Myocyte (in vitro differentiated cells): ENCODE measurements at places on chromosomes 7 and 10. TPM values are rescaled to one million over a fixed set of nuclear protein-coding genes. Genes with fewer than 3 reads are reported as not detected.

GRCh38 chr10:103618575-103619423 lies 125.3 kb downstream of the NEURL1 start:
- DNase-seq, result peak; percentile 81

DNA sequence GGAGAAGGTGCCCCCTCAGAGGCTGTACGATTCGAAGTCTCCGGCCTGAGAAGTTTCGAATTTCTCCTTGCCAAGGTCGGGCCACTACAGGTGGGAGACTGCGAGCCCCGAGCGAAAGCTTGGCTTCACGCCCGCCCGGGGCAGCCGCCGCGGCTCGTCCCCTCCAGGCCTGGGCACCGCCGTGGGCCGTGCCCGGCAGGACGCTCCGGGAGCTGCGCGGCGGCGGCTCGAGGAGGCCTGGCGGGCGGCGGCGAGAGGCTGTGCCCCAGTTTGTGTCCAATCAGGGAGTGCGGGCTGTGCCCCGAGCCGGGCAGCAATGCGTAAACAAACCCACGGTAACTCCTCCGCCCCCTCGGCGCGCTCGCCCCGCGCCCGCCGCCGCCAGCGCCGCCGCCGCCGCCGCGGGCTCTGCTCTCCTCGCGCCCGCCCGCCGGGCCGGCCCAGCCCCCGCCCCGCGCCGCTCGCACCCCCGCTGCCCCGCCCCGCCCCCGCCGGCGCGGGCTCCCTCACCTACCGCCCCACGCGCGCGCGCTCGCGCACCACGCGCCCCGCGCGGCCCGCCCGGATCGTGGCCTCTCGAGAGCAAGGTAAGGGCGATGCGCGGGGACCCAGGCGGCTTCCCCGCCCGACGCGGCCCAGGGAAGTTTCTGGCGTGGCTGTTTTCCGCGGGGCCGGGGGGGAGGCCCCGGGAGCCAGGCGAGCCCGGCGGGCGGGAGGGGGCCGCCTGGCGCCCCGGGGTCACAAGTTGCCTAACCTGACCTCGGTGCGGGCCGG lies 57.8 kb upstream of the PCGF5 start:
- DNase-seq, result peak; percentile 76

GRCh38 chr7:155710031-155710430 lies 65.6 kb downstream of the RBM33 start:
- no peak for DNase-seq

- DNase-seq, result peak; percentile 68
These were observed 133.1 kb downstream of the MAPK8 start for GRCh38 chr10:48439581-48440041.

DNA sequence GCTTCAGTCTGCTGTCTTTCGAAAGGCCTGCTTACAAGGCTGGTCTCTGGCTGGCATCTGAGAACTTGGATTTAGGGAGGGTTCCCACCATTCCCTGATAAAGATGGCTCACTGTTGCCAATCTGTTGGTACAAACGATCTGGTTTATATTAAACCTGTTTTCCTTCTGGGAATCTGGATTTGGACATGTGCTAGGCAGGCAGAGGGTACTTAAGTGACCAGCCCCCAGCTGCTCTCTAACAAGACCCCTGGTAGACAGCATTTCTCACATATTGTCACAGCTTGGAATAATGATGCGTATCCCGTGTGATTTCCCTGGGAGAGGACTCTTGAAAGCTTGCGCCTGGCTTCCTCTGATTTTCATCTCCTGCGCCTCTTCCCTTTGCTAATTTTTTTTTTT lies 21.6 kb downstream of the YWHAG start:
- DNase-seq, result no peak

- peak; percentile 74 for DNase-seq
These were observed 208.4 kb upstream of the KLF14 start for GRCh38 chr7:130942211-130942964.

GRCh38 chr7:96005271-96005670 lies 232.9 kb downstream of the DYNC1I1 start:
- no peak for DNase-seq

DNA sequence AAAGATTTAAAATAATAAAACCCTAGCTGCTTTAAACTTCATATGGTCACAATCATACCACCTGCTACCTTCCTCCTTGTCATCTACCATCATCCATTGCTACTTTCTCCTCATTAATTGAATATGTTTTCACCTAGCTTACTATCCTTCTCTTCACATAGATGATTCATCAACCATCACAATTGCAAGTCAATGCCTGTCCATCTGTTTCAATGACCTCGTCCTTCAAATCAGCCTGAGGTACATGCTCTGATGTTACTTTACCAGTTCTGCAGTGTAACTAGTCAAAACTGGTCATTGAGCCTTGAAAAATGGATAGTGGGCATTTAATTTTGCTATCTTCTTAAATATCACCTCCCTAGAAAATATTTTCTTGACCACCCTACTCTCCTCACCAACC lies 164.7 kb downstream of the SEMA3E start:
- DNase-seq, result no peak

DNA sequence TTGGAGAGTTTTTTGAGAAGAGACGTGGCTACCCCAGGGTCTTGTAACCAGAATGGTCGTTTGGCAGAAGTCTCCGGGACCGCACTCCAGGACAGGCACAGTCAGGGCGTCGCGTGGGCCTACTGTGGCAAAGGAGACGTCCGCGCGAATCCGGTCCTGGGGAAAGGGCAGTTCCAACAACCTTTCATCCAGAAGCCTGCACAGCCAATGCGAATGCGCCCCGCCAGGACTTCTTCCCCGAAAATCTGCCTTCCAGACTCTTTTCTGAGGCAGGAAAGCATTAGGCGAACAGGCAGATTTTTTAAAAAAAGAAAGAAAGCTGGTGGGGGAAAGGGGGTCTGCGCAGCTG lies 2.0 kb downstream of the HPSE2 start:
- no peak for DNase-seq

GRCh38 chr7:12889391-12889790 lies 202.0 kb downstream of the ARL4A start:
- peak; percentile 21 for DNase-seq

DNA sequence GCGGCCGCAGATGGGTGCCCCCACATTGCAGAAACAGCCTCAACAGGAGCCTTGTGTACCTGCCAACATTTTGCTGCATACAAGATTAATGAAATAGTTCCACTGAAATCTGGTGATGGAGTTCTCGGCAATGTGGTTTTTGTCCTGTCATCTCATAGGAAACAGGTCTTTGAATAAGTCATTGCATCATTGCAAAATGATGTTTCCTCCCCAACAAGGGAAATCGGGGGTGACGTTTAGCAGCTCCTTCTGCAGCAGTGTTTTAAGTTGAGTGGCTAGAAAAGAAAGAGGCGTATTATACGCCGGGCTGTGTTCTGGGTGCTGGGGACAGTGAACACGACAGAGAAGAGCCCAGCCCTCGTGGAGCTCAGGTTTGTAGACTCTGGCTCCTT lies 177.0 kb downstream of the PRKAG2 start:
- no peak for DNase-seq

GRCh38 chr7:106485031-106485551 lies 175.9 kb downstream of the CCDC71L start:
- DNase-seq, result peak; percentile 93

GRCh38 chr7:145151676-145152075 lies 315.8 kb upstream of the TPK1 start:
- DNase-seq, result no peak

DNA sequence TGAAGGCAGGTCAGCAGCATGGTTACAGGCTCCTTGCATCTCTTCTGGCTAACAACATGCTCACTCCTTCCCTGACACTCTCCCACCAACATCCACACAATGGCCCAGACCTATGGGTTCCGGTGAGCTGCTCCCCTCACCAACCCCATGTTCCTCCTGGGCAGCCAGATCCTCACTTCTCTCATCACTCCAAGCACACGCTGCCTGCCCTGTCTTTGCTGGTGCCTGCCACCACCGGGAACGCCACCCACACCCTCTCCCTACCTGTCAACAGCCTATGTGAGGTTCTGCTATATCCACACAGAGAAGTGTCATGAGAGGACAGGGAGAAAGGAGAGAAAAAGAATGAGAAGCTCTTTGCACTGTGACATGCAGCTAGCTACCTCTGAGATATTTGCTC lies 14.6 kb downstream of the PARP12 start:
- no peak for DNase-seq

ANKRD61 gene
- 0.35 TPM in 1 of 2 replicates, not detected in the other for total RNA-seq

CLCN1 gene
- total RNA-seq, result not detected in 2 replicates

BPGM gene
- 34.0 and 45.0 TPM in 2 replicates for total RNA-seq

CALD1 gene
- 202 and 228 TPM in 2 replicates for total RNA-seq

NUTM2B gene
- total RNA-seq, result 0.21 and 0.36 TPM in 2 replicates

PRTFDC1 gene
- total RNA-seq, result 0.29 and 0.52 TPM in 2 replicates

ANKRD22 gene
- total RNA-seq, result 0.13 and 0.16 TPM in 2 replicates

NME8 gene
- total RNA-seq, result not detected in 2 replicates

FAM25C gene
- total RNA-seq, result not detected in 2 replicates
